Activated naive CD8-positive, alpha-beta T cell treated with anti-CD3 and anti-CD28 coated beads for 36 hours (primary cell): ENCODE measurements at places on chromosomes 1 and 21. TPM values are rescaled to one million over a fixed set of nuclear protein-coding genes. Genes with fewer than 3 reads are reported as not detected.

- peak; percentile 86 for DNase-seq
Measured at GRCh38 chr1:39691383-39692151, at the start of gene HPCAL4. Gene HPCAL4, minus strand, starts transcription at chr1:39691433. Its CDS starts 6,830 bp downstream, at chr1:39684603.

DNA sequence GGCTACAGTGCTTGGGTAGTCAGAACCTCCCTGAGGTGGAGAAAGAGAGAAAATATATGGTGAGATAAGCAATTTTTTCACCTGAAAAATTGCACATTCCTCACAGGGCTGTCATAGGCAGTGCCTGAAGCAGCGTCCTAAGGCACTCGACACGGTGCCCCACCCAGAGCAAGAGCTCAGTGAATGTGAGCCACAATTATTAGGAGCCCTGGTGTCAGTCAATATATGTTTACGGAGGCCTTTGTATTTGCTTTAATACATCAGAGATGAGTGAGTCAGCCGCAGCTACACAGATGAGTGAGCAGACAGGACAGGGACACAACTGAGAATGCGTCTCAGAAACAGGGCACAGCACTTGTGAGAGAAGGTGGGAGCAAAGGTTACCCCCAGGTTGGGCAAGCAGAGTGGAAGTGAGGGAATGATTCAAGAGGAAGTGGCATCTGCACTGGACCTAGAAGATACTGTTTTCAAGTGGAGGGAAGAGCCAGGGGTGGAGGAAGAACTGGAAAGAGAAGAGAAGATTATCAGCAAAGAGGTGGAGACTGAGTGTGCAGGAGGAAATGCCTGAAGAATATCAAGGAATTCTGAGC is 5.2 kb upstream of the PIGC start:
- DNase-seq = no peak

GRCh38 chr1:221907166-221907932 is 165.5 kb upstream of the DUSP10 start:
- DNase-seq = no peak

- DNase-seq = peak; percentile 44
Measured at GRCh38 chr1:12001249-12001917, 17.9 kb upstream of the MIIP start.

DNA sequence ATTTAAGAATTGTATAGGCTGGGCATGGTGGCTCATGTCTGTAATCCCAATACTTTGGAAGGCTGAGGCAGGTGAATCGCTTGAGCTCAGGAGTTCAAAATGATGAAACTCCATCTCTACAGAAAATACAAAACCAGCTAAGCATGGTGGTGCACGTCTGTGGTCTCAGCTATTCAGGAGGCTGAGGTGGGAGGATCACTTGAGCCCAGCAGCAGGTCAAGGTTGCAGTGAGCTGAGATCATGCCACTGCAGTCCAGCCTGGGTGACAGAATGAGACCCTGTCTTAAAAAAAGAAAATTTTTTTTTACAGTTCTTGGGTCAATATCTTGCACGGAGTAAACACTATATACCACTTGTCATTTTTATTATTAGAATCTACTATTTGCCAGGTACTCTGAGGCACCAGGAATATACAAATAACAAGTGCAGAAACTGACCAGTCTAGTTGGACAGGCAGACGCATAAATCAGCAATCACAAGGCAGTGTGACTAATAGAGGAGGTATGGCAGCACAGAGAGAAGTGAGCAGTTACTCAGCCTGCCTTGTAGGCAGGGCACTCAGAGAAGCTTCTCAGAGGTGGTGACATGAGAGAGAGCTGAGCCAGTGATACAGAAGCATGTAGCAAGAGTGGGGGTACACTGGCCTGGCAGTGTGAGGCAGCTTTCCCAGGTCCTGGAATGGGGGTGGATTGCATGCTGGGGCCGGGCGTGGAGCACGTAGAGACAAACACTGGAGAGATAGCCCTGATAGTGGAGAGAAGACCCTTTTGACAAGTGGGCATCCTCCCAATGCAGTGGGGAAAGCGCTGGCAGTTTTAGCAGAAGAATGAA is 8.0 kb downstream of the PHLDA3 start:
- no peak for DNase-seq

DNA sequence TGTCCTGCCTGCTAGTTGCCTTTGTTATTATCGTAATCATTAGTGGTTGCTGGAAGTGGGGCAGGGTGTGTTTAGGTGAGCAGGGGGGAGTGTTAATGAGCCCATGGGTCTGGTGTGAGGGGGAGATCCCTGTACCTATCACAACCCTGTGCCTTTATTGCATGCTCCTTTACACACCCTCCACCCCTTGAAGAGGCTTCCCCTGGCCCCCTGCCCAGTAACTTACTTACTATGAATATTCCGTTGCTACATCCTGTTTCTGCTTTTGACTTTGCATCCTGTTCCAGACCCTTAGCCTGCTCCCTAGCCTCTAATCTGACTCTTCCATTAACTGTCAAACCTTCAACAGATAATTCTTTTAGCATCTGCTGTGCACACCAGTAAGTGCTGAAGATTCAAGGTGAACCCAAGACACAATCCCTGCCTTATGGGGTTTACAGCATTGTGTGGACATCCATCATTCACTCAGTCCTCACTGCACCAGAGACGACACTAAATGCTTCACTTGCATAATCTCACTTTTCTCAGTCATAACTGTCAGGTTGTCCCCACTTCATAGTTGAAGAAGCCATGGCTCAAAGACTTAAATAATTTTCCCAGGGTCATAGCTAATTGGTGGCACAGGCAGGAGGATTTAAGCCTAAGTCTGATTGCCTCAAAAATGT is 47.9 kb downstream of the CDC7 start:
- no peak for DNase-seq

GRCh38 chr1:17272646-17273045 is 23.7 kb downstream of the PADI3 start:
- DNase-seq = no peak

DNA sequence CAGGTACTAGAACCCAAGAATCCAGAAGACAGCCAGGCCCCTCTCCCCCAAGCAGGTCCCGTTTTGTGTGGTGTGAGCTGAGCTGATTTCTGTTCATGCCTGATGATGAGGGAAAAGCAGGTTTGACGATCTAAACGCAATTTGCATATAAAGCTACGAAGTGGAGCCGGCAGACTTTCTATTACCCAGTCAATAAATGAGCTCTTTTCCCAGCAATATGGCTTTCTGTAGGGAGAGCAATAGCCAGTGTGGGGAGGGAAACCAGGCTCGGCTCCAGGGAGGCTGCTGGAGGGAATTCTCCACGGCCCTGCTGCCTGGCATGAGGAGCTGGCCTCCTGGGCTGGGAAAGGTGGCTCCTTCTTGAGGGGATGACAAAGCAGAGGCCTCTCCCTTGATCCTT is 140.7 kb upstream of the AJAP1 start:
- no peak for DNase-seq

- no peak for DNase-seq
Measured at GRCh38 chr1:84642774-84643173, 47.5 kb downstream of the SSX2IP start.

GRCh38 chr1:47646676-47647075 is 208.8 kb downstream of the FOXD2 start:
- no peak for DNase-seq

DNA sequence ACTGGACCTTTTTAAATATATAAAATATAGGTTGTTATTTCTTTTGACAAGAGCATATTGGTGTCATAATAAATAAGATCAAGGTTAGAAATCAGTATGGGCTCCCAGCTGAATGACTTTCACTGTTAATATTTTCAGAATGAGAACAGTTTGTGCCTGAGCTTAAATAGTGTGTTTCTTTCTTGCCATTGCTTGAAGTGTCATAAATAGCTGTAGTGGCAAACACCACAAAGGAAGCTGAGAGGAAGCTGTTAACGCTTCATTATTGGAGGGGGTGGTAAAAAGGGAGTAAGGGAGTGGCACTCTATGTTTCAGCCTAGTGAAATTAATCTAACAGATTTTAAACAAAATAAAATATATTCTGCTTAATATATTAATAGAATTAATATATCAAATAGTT is 1089.8 kb upstream of the NCAM2 start:
- no peak for DNase-seq

- no peak for DNase-seq
Measured at GRCh38 chr1:67085326-67085725, 31.4 kb upstream of the SLC35D1 start.

GRCh38 chr1:62897788-62898187 is 113.9 kb downstream of the ATG4C start:
- no peak for DNase-seq

GRCh38 chr1:153598309-153599172 is 14.4 kb downstream of the S100A16 start:
- DNase-seq = peak; percentile 14

- DNase-seq = no peak
Measured at GRCh38 chr21:38597421-38597820, 99.1 kb upstream of the ERG start.

- DNase-seq = no peak
Measured at GRCh38 chr1:212507369-212507768, 74.6 kb downstream of the NENF start.

DNA sequence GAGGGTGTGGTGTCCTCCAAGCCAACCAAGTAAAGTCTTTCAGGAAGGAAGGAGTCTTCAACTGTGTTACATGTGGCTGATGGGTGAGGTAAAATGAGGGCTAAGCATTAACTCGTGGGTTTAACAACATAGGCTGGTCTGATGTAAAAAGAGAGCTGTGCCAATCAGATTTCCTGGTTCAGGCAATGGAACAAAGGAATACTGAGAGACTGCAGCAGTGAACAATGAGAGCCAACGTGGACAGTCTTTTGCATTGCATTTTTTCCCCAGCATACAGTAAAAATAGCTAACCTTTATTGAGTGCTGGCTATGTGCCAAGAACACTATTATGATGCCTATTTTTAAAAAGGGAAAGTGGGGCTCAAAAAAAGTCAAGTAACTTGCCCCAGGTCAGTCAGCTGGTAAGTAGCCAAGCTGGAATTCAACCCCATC is 31.1 kb downstream of the DLGAP3 start:
- no peak for DNase-seq

DNA sequence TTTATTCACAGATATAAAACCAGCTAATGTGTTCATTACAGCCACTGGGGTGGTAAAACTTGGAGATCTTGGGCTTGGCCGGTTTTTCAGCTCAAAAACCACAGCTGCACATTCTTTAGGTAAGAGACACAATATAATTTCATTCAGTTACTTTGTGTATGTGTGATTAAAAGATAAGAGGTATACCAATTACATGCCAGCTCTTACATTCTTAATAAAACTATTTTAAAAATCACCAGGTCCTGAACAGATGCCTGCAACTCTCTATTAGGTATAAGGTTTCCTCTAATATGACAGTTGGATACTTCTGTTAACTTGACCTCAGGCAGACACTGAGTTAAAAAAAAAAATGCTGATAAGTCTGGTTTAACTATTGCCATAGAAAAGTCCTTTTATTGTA is 122.1 kb downstream of the NEK7 start:
- no peak for DNase-seq

DNA sequence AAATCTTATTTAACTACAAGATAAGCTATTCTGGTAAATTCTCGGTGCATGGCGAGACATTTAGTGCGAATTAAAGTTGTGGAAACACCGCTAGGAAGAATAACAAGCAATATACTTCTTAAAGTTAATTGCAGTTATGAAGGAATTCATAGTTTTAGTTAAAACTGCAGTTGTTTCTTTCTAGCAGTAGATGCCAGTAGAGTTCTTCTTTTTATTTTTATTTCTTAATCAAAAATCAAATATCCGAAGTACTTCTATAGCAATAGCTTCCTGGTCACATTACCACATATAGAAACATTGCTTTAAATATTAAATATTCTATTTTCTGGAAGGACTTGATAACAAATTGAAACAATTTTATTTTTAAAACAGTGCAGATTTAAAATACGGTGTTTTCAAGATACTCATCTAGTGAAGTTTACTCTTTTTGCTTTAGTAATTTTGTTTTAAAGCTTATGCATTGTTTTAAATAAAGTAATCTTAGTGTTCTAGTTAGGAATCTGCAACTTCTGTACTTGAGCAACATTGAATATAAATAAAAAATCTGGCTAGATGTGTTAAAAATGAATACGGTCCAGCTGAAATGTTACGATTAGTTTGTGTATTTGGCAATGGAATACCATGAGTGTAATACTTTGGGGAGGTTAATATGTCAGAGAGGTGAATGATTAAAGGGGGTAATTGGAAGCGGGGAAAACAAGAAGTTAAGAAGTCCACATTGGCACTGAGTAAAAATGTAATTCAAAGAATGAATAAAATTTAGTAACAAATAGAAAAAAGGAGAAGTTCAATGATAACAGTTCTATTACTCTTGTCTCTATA is 2.7 kb upstream of the PRKACB start:
- no peak for DNase-seq

DNA sequence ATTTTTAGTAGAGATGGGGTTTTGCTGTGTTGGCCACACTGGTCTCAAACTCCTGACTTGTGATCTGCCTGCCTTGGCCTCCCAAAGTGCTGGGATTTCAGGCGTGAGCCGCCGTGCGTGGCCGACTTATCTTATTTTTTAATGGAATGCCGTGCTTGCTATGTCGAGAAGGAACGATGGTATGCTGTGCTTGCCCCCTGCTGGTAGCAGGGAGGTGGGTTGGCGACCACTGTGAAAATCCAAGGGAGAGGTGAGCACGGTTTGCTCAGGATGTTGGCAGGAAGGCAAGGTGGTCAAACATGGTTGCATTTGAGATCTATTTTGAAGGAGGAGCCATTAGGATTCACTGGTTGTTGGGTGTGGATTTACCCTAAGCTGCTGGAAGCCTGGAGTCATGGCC is 45.8 kb upstream of the RCC2 start:
- DNase-seq = no peak

DNA sequence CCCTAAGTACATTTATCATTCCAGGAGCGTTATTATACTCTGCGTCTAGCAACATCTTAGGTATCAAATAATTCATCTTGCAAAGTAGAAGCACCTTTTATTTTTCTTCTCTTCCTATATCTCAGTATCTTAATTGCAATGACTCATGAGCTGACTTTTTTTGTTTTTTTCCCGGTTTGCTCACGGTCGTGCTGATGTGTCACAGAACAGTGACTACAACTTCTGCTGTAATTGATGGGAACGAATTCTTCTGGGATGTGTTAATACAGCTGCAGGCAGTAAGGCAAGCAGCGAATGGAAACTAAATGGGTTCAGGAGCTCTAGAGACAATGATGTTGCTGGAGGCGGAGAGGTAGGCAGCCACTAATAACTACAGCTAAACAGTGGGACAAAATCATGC is 89.8 kb upstream of the TMPRSS15 start:
- DNase-seq = no peak

GRCh38 chr1:152942161-152942560 is 4.8 kb upstream of the SPRR5 start:
- no peak for DNase-seq

- no peak for DNase-seq
Measured at GRCh38 chr1:56326056-56326455, 253.3 kb downstream of the PLPP3 start.

EFNA3 gene
- total RNA-seq = 4.6 TPM

AMPD1 gene
- not detected for total RNA-seq

SVBP gene
- 13.7 TPM for total RNA-seq

GALE gene
- total RNA-seq = 48.6 TPM

DNAI4 gene
- total RNA-seq = 1.2 TPM

LCE1D gene
- not detected for total RNA-seq

OR2T27 gene
- total RNA-seq = not detected

CD1E gene
- not detected for total RNA-seq

FCRL2 gene
- total RNA-seq = 0.26 TPM
